ENCODE measurements at places on chromosomes 4 and X.

DNA sequence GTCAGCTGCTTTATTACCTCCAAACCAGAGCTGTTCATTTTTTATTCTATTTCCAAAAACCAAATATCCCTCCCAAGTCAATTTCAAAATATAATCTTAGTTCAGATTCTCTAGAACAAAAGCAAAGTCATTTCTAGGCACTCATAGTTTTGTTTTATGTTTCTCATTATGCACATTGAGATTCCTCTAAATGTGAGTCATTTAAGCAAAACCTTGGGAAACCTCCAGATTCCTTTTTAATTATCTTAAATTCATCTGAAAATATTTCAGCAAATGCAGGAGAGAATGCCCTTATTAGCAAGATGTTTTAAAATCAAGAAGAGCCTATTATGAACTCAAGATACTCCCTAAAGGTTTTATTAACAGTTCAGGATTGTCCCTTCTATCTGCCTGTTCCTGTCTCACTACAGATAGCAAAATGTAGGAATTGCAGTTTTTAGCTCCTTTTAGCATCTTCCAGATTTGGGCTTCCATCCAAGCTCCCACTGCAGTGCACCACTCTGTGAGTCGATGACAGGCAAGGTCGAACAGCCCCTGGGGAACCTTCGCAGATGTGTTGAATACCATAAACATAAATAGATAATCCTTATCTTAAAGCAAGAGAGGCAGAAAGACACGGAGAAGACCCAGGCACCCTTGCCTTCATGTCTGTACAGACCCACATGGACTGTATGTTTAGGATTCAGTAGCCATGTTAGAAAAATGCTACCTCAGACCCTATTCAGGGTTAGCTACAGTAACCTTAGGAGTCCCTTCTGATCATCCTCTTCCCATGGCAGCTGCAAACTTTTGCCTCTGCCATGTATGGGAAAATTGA lies 11.3 kb upstream of the SLC9A7 start:
- DNase-seq: no peak

GRCh38 chrX:39888730-39889129 lies 209.0 kb downstream of the BCOR start:
- DNase-seq: no peak

GRCh38 chr4:156251373-156252065 lies 297.9 kb upstream of the CTSO start:
- DNase-seq: no peak

GRCh38 chr4:1225272-1226143 lies 23.4 kb downstream of the CTBP1 start:
- no peak for DNase-seq

DNA sequence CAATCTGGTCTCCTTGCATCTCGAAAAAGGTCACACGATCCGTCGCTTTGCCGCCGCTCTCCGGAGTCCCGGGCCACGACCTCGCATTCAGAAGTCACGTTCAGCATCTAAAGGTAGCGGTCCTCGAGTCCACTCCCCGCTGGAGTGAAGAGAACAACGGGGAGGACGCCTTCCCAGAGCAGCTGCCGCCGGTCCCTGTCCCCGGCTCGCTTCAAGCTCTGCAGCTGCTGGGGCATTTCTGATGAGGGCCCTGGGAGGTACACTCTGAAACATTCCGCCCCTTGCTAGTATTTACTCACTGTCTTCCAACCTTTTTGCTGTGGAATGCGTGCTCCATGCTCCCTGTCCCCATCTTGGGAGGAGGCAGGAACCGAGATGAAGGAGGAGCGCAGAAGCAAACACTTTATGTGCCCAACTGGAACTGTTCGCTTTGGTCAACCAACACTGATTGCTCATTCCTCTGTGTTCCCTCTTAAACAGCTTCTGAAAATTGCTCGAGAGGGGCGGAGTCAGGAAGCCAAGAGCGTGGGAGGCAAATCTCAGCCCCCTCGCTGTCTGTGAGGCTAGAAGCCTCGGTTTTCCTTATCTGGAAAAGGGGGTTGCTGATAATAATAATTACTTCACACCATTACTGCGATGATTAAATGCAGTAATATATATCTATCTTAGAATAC lies 6.4 kb upstream of the VAMP7 start:
- DNase-seq: no peak

- DNase-seq: no peak
Measured at GRCh38 chr4:122621016-122621507, at the start of gene IL21. TSS of gene IL21 (minus strand) at chr4:122621066. CDS start at chr4:122621011, 55 bp downstream.

GRCh38 chr4:7423391-7423790 lies 11.3 kb downstream of the PSAPL1 start:
- DNase-seq: no peak

- DNase-seq: no peak
Measured at GRCh38 chrX:47518144-47518543, 35.1 kb upstream of the ZNF41 start.

- no peak for DNase-seq
Measured at GRCh38 chr4:13498469-13498868, 14.3 kb upstream of the RAB28 start.

DNA sequence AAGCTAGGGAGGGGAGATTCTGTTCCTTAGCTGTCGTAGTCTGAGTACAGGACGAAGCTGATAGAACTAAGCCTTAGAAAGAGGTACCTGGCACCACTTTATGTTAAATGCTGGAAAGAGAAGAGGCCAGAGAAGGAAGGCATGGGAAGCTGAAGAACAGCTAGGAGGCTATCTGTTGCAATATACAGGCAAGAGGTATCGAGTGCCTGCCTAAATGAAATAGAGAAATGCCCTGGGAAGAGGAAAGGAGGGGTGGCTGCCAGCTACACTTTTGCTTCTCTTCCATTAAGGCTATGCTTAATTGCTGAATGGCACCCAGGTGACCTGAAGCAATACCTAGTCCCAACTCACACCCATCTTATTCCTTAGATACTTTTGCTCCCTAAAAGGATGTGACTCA lies 380.4 kb upstream of the FGF13 start:
- no peak for DNase-seq

- no peak for DNase-seq
Measured at GRCh38 chrX:153646620-153647373, at the start of gene DUSP9. TSS of gene DUSP9 (plus strand) at chrX:153647203. CDS start at chrX:153647954, 751 bp downstream.

- no peak for DNase-seq
Measured at GRCh38 chr4:33696041-33696440, 2548.3 kb downstream of the ARAP2 start.

- DNase-seq: no peak
Measured at GRCh38 chr4:184514121-184514988, 40.0 kb upstream of the IRF2 start.

DNA sequence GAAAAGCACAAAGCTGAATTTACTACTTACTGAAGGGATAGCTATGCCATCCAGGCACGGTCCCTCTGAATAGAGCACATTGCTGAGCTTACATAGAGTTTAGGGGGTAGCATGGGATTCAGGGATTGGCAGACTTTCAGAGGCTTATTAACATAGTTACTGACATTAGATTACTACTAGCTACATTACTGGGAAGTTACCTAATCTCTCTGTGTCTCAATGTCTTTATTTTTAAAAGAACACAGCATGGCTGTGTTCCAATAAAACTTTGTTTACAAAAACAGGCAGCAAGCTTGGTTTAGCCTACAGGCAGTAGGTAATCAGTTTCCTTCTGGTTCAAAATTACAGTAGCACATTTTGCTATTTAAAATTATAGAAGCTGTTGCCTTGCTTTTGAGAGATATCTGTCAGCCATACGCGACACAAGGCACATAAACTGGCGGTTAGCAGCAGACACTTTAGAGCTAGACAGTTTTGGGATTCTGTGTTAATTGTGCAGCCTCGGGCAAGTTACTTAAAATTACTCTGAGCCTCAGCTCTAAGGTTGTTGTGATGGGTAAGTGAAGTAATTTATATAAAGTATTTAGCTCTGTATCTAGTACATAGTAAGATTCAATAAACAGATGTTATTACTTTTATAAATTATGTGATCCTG lies 6.9 kb downstream of the KLHL8 start:
- no peak for DNase-seq

DNA sequence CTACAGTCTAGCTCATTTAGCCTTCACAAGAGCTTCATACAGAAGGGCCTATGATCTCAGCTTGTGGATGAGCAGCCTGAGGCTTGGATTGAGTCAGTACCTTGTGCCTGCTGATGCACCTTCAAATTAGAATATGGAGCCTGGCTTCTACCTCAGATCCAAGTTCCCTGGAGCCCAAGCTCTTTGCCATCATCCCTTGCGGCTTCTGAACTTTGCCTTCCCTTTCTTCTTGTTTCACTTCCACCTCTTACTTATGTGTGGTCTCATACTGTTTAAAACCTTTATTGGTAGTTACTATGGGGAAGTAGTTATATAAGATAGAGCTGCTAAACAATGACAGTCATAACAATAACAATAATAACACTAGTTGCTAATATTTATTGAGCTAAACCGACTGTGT lies 84.3 kb upstream of the AFF2 start:
- no peak for DNase-seq

- DNase-seq: no peak
Measured at GRCh38 chr4:40555176-40555900, 74.3 kb downstream of the RBM47 start.

DNA sequence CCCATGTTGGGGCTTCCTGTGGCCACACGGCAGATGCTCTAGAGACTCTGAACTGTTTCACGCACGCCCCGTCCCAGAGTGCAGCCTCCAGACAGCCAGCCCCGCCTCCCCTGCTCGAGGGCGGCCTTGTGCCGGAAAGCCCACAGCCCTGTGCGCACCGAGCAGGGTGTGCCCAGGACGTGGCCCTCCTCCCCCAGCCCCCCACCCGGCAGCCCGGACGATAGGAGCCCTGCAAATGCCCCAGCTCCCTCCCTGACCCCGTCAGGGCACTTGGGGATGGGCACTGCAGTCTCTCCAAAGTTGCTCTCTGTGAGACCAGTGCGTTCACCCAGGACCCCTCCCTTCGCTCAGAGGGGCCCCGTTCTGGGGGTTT lies 37.3 kb downstream of the ADRA2C start:
- DNase-seq: no peak

GRCh38 chrX:65900850-65901844 lies 138.7 kb downstream of the VSIG4 start:
- DNase-seq: no peak

DNA sequence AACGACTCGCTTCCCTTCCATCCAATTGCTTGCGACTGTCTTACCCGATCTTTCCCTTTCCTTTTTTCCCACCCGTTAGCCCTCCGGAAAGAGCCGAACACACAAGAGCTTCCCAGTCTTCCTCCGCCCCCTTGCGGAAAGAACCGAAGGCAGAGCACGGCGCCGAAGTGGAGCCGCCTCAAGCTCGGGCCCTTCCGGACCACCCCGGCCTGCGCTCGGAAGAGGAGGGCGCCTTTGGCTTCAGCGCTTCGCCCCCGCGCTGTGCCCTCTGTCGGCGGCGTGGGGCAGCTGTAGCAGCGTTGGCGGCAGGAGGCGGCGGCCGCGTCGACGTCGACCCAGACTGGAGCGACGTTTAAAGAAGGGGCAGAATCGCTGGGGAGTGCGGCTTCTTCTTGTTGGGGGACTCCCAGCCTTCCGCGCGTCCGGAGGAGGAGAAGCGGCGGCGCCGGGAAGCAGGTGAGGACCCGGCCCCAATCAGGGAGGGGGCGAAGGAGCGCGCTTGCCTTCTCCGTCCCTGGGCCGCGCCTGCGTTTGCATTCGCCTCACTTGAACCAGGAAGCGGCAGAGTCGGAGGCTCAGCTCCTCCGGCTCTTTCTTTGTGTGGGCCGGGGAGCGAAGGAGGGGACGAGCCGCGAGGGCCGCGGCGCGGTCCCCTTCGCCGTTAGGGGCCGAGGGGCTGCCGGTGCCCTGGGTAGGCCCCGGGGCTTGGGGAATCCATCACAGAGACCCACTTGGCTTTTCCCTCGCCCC lies at the start of gene ZBTB33:
Gene ZBTB33, plus strand, starts transcription at position 291 of the 750 bp plus-strand sequence. CDS start 2,604 bp downstream, outside the sequence.
- peak; percentile 85 for DNase-seq

GRCh38 chr4:48196758-48197504 lies 62.9 kb upstream of the TXK start:
- no peak for DNase-seq

DNA sequence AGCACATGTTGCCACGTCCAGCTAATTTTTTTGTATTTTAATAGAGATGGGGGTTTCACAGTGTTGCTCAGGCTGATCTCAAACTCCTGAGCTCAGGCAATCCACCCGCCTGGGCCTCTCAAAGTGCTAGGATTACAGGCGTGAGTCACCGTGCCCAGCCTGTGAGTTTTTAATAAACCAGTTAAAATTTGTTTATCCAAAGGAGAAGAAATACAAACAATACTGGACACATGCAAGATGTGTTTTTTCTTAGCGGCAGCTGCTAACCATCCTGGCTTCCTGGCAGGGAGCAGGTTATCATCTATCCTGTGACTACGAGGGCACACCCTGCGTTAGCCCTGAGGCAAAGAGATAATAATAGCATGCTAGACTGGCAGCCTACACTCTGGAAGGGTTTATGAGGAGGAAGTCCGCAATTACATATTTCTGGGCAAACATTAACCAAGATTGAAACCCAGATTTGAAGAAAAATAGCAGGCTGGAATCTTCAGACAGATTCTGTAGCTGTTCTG lies 191.4 kb downstream of the SPRY1 start:
- DNase-seq: peak; percentile 71

DNA sequence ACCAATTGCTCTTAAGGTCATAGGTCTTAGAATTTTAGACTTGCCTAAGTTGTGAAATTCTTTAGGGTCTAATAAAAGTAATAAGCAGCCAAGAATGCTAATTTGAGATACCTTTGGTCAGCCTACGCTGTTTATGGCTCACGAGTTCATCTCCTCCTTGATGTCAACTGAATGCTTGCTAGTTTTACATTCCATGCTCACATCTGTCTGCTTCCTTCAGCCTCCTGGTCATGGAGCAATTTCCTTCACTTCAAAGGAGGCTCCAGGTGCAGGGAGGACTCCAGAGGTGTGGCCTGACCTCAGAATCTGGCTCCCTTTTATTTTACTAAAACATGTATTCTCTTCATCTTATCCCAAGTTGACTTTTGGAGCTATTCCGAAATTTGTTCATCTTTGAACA lies 23.3 kb upstream of the LNX1 start:
- no peak for DNase-seq

DNA sequence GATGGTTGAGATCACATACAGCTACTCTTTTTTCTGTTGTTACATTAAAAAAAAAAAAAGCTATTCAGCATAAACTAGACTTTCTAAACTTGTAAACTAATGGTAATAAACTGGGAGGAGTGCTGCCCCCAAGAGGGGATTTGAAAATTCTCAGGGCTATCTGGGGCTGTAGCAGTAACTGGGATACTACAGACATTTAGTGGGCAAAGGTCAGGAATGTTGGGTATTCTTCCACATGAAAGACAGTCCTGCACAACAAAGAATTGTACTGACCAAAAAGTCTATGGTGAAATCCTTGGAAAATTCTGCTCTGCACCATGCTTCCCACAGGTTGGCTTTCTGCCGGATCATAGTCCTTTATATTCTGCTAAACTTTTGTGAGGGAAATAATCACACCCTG lies 232.6 kb upstream of the BOD1L1 start:
- no peak for DNase-seq

DNA sequence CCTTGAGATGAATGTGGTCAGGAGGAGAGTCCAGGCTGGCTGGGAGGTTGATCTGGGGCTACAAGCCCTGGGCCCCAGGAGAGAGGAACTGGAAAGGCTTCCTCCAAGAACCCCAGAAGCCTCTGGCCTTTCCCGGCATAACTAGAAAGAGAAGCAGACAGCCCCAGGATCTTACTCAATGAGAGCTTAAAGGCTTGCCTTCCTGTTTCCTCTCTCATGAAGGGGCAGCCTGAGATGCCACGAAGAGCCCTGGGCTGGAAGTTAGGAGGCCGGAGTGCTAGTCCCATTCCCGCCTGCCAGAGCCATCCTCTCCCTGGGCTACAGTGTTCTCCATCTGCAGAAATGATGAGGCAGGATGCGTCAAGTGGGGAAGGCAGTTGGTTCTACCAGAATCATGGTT lies 20.1 kb upstream of the XPNPEP2 start:
- DNase-seq: no peak
